Globus pallidus (tissue), 1 donor: ENCODE measurements at places on chromosomes 5 and 9.

GRCh38 chr5:139147483-139148087 lies 50.6 kb downstream of the SIL1 start:
- peak; percentile 47 for DNase-seq

DNA sequence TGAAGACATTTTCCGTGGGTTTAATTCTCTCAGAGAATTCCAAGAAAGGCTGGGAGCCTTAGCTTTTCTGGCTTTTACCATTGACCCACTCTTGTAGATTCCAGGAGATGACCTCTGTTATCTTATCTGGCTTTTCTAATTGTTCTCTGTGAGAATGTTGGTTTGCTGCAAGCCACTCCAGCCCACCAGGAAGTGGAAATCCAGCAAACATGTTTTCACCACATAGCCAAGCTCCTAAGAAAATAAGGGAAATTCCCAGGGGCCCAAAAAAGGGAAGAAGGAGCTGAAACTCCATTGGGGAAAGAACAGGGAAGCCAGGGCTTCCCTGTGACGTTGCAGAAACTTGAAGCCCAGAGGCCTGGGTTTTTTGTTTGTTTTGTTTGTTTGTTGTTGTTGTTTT lies 19.7 kb downstream of the GPR107 start:
- DNase-seq: no peak

DNA sequence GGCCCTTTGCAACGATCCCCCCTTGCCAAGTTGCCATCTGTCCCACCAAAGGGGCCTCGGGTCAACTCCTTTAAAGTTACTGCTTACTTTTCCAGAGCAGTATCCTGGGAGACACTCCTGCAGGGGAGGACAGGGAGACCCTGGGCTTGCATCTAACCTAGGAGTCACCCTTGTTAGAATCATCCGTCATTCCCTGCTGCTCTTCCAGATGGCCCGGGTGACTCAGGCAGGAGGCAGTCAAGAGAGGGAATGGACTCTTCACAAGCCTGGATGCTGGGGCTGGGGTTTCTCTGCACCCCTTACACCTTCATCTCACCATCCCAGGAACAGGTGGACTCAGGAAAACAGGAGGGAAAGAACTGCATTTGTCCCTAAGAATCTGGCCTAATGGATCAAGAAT lies 175.6 kb downstream of the GABBR2 start:
- DNase-seq: no peak

- DNase-seq: no peak
Measured at GRCh38 chr5:1152156-1152555, 40.3 kb upstream of the SLC12A7 start.

DNA sequence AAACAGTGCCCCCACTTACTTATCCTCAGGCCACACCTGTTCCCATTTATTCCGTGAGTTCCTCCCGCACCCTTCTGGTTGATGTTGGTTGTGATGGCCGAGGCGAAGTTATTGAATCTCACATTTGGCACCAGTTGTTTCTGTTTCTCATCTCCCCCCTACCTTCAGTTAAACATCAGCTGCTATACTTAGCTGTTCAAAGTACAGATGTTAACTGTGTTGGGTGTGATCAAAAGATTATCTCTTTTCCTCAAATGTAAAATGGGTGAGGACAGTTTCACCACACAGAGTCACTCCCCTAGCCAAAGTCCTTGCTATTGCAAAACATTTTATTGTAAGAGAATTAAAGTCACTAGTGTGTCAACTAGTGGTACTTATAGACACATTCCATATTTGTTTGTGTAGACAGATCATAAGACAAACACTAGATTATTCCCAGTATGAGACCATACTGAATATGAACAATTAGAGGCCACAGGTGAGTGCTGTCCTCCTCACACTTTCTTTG lies 43.2 kb upstream of the PRSS3 start:
- DNase-seq: no peak

- DNase-seq: no peak
Measured at GRCh38 chr9:78644359-78644758, 347.4 kb downstream of the PSAT1 start.

- peak; percentile 56 for DNase-seq
Measured at GRCh38 chr9:109972026-109972882, 192.3 kb downstream of the PALM2AKAP2 start.

DNA sequence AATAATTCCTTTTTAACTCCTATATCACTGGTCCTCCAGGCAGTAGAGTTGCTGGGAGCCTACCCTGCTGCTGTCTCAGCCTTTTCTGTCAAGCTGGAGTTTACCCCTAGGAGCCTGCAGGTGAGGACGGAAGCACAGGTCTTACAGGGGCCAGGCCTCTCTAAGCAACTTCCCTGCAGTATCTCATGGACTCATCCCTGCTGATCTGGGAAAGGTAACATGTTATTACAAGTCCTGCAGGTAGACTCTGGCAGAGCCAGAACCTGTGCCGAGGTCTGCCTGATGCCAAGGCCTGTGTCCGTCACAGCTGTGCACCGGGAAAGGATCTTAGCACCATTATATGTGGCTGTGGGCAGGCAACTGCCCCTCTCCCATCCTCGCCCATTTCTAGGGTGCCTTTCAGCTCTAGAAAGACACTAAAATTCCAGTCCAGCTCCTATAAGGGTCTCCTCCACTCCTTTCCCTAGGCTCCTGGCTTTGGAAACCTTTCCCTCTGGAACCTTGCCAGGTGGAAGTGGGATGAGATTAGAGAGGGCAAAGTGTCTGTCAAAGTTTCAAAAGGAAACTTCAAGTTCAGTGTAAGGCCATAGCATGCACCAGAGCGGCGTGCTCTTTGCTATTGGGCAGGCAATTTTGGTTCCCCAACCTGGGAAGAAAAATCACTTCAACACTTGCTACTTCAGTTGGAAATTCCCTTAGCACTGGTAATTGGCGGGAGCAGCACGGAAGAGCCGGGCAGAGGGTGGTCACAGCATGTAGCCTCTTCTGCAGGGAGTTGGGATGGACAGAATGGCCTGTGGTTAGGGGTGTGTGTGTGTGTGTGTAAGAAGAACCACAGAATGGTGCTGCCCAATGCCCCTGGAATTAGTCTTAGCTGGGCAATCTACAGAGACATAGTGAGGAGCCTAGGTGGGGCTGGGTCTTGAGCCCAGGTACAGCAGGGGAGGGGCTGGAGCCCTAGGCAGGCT lies 17.5 kb downstream of the TMEM171 start:
- DNase-seq: no peak

- DNase-seq: no peak
Measured at GRCh38 chr9:34047864-34048726, 592 bp downstream of the UBAP2 start.

- DNase-seq: no peak
Measured at GRCh38 chr5:32394981-32395380, 49.6 kb downstream of the ZFR start.

DNA sequence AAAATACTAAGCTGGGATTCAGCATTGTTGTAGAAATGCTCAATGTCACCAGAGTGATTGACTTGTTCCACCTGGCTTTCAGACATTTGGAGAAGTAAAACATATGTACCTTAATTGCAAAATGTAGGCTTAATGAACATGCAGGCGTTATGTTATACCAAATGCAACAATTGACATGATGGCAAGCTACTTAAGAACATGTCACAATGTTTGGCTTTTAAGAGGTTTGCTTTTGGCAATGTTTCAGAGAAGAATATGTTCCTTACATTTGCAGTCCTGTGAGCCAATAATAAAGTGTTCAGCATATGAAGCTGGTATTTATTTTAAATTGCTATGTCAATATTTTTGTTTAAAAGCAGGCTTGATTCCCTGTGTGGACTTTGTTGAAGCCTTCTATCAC lies 111.7 kb upstream of the NUDT12 start:
- no peak for DNase-seq

DNA sequence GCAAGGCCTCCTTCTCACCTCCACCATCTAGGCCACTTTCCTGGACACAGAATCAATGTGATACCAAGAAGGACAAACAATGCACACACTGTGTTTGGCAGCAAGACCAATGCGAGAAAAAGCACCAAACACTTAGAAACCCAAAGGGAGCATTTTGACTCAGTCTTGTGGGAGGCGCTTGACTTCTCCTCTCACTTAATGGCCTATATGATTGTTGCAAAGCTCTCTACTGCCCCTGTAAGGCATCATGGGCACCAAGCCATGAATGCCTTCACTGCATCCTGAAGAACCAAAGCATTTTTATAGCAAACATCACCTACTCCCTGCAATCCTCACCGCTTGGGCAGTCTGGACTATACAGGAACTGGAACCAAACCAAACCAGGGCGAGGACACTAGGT lies 57.5 kb downstream of the CDH6 start:
- DNase-seq: no peak

- no peak for DNase-seq
Measured at GRCh38 chr5:154708846-154709245, 46.3 kb upstream of the LARP1 start.

GRCh38 chr5:32443541-32444430 lies 754 bp downstream of the ZFR start:
- DNase-seq: peak; percentile 47

- DNase-seq: no peak
Measured at GRCh38 chr5:142784401-142784955, 14.3 kb downstream of the ARHGAP26 start.

GRCh38 chr5:179800071-179800695 lies 6.4 kb downstream of the LTC4S start:
- DNase-seq: no peak

GRCh38 chr5:170630226-170630625 lies 126.4 kb downstream of the KCNIP1 start:
- no peak for DNase-seq

DNA sequence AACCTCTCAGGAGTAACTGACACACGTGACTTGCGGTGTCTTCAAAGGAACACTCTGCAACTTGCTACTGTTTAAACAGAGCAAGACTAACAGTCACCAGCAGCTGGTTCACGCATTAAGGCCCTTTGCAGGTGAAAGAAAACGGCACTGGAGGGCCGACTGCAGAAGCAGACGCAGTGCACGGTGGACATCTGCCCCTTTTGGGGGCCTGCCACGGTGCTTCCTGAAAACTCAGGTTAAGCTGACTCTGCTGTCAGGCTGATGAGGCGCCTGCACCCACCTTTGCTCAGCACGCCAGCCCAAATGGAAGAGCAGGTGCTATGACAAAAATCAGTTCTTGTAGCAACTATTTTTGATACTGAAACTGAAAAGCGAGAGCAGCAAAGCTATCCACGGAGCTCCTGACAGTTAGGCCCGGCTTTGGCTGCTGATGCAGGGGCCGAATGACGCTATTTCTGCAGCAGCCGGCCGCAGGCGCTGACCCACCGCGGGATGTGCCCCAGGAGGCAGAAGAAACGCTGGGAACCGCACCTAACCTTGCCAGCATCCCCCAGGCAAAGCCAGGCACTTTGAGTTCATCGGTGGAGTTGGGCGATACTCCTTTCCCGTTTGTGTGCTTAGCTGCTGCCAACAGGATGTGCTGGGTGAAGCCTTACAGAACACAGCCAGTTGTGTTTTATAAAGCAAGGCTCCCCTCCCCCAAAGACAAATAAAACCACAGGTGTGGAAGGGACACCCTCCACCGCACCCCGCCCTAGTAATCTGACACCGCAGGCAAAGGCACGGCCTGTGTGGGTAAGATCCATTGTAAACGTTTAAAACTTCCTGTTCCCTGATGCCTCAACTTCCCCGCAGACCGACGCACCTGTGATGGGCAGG lies 21.1 kb upstream of the TERT start:
- no peak for DNase-seq

GRCh38 chr9:36006549-36007315 lies 30.0 kb upstream of the RECK start:
- no peak for DNase-seq

DNA sequence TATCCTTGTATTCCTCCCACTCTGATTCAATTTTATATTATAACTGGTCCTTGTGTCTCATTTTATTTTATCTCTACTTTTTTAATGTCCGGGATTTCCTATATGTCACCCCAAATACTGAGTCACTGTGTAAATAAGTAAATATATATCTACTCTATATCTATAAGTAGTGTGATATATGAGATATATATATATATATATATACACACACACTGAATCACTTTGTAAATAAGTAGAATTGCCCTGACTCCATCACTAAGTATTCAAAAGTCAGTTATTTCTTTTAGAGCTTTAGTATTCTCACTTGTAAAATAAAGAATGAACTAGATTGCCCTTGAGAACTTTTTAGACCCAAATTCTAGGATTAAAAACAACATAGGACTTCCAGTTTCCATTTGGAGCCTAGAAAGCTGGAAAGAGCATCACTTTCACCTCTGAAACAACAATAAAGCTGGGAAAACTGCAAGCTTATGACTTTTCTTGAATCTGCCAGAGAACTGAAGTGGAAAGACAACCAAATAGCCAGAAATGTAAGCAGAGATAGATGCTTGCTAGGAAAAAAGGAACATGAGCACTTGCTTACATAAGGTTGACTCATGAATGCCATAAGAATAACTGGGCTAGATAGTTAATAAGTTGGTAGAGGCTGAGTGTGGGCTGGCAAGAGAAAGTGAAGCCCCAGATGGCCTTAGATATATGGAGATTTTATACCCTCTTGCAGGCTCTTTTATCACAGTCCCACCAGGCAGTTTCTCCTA lies 171.1 kb upstream of the TLX3 start:
- DNase-seq: no peak

DNA sequence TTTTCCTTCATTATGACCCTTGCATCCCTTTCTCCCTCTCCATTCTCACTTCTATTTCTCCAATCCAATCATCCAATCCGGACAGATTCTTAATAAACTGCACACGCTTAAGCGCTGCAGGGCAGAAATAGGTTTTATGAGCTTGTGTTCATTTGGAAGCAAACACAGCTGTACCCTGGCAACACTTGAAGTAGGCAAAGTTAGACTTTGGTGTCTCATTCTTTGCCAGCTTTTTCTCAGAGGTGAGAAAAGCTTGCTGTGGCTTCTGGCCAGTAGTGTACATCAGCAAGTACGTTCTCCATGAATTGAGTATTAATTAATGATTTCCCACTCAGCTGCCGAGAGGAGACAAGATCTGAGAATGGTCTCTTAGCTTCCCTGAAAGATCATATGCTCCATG lies 88.5 kb downstream of the FBXO4 start:
- no peak for DNase-seq
